ENCODE measurements at places on chromosomes 4 and X.

GRCh38 chrX:147738265-147738664 lies 173.5 kb upstream of the FMR1 start:
- no peak for DNase-seq

GRCh38 chr4:169070071-169070894 lies 60.2 kb upstream of the CBR4 start:
- DNase-seq: peak; percentile 69

DNA sequence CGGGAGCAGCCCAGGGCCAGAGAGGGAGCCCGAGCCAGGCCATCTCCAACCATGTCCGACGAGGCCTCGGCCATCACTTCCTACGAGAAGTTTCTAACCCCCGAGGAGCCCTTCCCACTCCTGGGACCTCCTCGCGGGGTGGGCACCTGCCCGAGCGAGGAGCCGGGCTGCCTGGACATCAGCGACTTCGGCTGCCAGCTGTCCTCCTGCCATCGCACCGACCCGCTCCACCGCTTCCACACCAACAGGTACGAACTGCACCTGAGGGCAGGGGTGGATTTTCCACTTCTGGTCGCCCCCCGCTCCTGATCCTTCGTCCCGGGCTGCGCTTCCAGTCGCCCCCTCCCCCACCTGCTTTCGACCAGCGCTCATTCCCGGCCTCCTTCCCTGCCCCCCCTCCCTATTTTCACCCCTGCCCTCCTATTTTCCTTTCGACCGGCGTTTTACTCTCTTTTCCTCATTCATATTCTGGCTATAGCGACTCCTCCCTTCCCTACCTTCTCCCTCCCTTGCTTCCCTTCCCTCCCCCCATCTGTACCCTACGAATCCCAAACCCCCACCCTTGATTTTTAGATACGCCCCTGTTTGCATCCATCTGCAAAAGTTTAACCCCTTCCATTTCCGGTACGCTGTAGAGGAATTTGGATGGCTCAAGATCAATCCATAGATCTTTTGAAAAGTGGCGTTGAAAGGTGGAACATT lies 633 bp downstream of the FAM199X start:
- peak; percentile 33 for DNase-seq

GRCh38 chrX:141133272-141133671 lies 43.7 kb downstream of the LDOC1 start:
- DNase-seq: no peak

GRCh38 chr4:89142691-89143669 lies 31.6 kb downstream of the TIGD2 start:
- no peak for DNase-seq

- no peak for DNase-seq
Measured at GRCh38 chrX:38864165-38864564, 62.9 kb downstream of the MID1IP1 start.

DNA sequence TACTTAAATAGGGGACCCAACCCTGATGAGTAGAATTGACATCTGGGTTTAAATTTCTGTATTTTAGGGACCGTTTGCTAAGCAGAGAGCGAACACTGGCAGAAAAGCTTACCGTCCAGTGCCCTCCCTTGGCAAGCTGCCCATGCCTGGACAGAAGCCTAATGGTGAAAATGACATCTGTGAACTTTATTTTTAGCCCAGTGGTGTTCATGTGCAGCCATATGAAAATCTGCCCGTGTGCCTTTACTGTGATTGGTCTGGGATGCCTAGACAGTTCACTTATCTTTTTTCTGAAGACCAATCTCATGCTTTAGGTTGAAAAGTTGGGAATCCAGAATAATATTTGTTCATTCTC lies 1.1 kb downstream of the STBD1 start:
- no peak for DNase-seq

DNA sequence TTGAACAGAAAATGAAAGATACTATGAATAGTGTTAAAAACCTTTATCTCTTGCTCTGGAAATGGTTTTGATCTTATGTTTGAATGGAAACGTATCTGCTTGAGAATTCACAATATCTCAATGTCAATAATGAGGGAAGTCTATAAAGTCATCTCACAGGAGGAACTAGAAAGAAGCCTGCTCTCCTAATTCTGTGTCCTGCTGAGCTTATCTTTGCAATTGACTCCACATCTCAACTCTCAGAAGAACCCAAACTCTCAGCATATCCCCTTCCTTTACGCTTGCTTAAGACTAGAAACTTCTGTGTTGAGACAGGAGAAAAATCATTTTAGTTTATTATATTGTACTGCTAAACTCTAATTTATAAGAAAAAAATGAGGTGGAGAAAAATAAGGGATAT lies 8.3 kb upstream of the PF4V1 start:
- DNase-seq: no peak

DNA sequence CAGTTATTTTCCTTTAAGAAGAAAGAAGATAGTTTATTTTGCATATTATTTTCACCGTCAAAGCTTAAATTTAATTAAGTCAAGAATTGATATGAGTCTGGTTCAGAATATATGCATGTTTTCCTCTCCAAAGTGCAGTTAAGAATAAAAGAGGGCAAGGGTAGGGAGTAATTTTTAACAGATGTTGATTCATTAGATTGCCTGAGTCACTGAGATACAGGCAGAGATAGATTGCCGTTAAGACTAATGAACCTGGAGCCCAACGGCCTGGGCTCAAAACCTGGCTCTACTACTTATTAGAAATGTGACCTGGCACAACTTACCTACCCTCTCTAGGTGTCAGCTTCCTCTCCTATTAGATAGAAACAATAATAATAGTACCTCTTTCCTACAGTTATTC lies 1037.4 kb upstream of the PABPC4L start:
- DNase-seq: no peak
